ENCODE measurements at places on chromosomes 5 and 9.

GRCh38 chr5:65588694-65589093, 25.6 kb downstream of the PPWD1 start:
- DNase-seq, result no peak

- no peak for DNase-seq
Measured at GRCh38 chr5:81665795-81666194, 85.1 kb downstream of the SSBP2 start.

GRCh38 chr5:2642684-2643345, 108.7 kb downstream of the IRX2 start:
- no peak for DNase-seq

DNA sequence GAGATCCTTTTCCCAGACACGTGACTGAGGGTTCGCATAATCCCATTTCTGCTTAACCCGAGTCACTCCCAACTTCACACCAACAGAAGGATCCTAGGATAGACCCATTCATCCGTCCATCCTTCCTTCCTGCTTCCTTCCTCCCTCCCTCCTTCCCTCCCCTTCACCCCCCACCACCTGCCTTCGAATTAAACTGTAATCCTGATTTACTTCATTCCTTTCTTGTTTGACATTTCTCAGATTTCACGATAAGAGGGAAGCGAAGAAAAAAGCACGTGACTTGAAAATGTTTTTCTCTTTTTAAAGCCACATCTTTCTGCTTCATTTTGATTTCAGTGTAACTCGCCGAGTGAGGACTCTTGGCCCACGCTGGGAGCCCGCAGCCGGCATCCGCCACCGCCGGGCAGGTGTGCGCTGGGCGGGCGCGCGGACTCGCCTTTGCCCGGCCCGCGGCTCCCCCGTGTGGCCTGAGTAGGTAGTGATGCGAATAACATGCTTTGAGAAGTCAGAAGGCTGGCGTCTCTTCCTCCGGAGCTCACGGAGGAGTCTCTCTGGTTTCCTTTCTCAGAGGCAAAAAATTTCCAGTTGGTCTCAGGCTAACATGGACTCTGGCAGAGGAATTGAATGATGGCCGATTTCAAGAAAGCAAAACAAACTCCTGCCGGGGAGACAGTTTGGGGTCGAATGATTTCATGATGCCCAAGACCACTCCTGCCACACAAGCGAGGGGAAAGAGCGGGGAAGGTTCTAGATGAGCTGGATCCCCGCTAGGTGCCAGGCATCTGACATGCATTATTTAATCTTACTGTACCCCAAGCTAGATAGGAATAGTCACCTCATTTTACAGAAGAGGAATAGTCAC, 117.7 kb downstream of the SLC12A2 start:
- DNase-seq, result peak; percentile 79

GRCh38 chr9:107471552-107471951, 18.0 kb downstream of the KLF4 start:
- DNase-seq, result no peak

GRCh38 chr9:34375901-34376595, 650 bp downstream of the MYORG start:
- DNase-seq, result peak; percentile 19

GRCh38 chr5:149708981-149709594, 21.0 kb upstream of the PPARGC1B start:
- no peak for DNase-seq
